Sigmoid colon (tissue), 7 donors: ENCODE measurements at places on chromosomes 4 and X. TPM values are rescaled to one million over a fixed set of nuclear protein-coding genes. Genes with fewer than 3 reads are reported as not detected.
A peak's percentile ranks its signal among the peaks of the same experiment; 100 is the strongest.

The PLXNB3 gene
- 9.2 TPM for total RNA-seq

The UGT2B17 gene
- total RNA-seq, result 1.1 TPM

The CSAG1 gene
- total RNA-seq, result not detected

- no peak overlapping the region for H3K4me3 ChIP-seq
- no peaks in the 10 kb centered on the region for H3K4me1 ChIP-seq
- no peaks in the 10 kb centered on the region for H3K27me3 ChIP-seq
- DNase-seq, result no peak
Measured at GRCh38 chrX:65451663-65452062, 82.9 kb downstream of the LAS1L start.

DNA sequence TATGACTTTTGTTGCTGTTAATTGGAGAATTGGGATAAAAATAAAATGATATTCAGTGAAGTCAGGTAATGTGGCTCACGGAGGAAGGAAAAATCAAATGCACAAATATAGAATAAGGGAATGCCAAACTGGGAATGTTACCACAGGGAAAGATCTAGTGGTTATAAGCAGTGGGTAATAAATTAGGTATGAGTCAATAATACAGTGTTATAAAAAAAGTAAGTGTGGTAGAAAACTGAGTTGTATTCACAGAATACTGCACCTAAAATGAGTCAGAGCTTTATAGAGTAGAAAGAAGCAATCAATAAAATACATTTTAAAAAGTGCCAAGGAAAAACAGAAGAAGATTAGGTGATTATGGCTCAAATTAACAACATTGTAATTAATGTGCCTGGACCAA is 34.5 kb downstream of the INTS12 start:
- H3K4me1 ChIP-seq, result no peaks in the 10 kb centered on the region
- H3K27me3 ChIP-seq, result no peaks in the 10 kb centered on the region
- no peak overlapping the region for H3K4me3 ChIP-seq
- no peak overlapping the region for H3K27ac ChIP-seq

DNA sequence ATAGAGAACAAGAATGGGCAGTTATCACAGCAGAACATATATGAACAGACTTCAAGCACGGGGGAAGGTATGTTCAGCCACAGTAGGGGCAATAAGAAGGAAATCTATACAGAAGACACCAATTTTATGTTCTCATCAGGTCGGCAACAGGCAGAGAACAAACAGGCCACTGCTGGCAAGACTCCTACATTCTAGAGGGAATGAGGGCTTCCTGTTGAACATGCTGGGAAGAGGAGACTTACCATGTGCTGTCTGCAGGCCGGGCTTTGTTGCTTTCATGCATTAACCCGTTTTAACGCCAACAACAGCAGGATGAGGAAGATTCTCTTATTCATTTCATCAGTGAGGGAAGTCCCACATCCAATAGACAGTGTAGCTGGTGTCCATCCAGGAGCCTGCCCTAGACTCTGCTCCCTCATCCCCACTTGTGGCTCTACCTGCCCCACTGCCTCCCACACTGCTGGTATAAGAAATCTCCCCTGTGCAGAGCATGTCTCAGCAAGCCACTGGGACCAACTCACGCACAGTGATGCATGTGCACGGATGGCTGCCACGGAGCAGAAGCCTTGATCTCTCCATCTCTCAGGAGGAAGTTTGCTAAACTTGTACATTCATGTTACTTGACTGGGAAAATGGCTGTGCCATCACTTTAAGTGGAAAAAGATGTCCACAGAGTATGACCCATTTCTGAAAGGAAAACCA is 84.5 kb downstream of the ACOX3 start:
- no peaks in the 10 kb centered on the region for H3K27me3 ChIP-seq
- DNase-seq, result peak; percentile 77
- H3K4me3 ChIP-seq, result no peak overlapping the region
